GM23338 (cell line): ENCODE measurements at places on chromosomes 3 and 15. TPM values are rescaled to one million over a fixed set of nuclear protein-coding genes. Genes with fewer than 3 reads are reported as not detected.
A peak's percentile ranks its signal among the peaks of the same experiment; 100 is the strongest.

FOXB1 gene
- 3.1 and 4.7 TPM in 2 replicates for total RNA-seq

- no peak for DNase-seq
- peaks cover 40% of the 10 kb centered on the region for H3K4me1 ChIP-seq
- no peaks in the 10 kb centered on the region for H3K27me3 ChIP-seq
- no peak overlapping the region for H3K4me3 ChIP-seq
- peak overlapping the region; percentile 18; the same call in 1 of the 2 replicates for H3K27ac ChIP-seq
- H3K36me3 ChIP-seq, result no peaks in the 10 kb centered on the region
These were observed 63.8 kb downstream of the CHSY1 start for GRCh38 chr15:101187820-101188636.

- DNase-seq, result peak; percentile 59
- H3K4me1 ChIP-seq, result peaks cover 9% of the 10 kb centered on the region
- no peaks in the 10 kb centered on the region for H3K36me3 ChIP-seq
- H3K4me3 ChIP-seq, result peak overlapping the region; percentile 76
These were observed 749 bp downstream of the ITGA11 start for GRCh38 chr15:68431037-68431791.

DNA sequence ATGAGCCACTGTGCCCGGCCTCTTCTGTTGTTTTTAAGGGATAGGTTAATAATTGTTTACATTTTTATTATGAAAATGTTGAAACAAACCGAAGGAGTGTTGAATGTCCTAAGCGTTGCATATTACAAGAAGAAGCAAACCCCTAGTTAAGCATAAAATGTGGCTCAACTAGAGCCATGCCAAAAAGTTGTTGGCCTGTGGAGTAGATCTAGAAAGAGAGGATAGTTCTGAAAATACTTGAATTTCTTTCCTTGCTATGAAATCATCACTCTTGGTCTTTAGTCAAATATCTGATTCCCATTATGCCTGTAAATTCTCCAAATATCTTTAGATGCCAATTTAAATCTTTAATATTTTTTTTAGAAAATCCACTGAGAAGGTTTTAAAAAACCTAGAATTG lies 12.8 kb downstream of the RBP2 start:
- no peaks in the 10 kb centered on the region for H3K4me1 ChIP-seq
- no peak for DNase-seq
- no peaks in the 10 kb centered on the region for H3K36me3 ChIP-seq
- H3K4me3 ChIP-seq, result no peak overlapping the region

DNA sequence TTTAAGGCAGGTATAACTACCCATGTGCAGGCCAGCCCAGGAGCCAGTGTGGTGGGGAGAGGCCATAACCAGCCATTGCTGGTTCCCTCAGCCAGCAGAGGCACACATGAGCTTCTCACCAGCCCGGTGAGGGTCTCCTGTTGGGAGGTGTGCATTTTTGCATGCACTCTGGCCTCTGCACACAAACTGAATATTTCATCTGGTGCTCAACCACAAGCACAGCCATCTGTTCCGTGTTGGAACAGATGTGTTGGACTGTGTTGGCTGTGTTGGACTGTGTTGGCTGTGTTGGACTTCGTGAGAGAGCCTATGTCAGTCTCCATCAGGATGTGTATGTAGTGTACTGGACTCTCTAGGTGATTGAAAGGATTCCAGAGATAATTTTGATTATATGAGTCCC lies 67.2 kb downstream of the RPL39L start:
- H3K4me1 ChIP-seq, result peaks cover 12% of the 10 kb centered on the region; the same call in 1 of the 2 replicates
- H3K36me3 ChIP-seq, result peaks cover 10% of the 10 kb centered on the region
- no peak overlapping the region for H3K27ac ChIP-seq
- no peak overlapping the region for H3K4me3 ChIP-seq
- DNase-seq, result no peak

EFCAB12 gene
- total RNA-seq, result 0.24 and 0.54 TPM in 2 replicates

GRCh38 chr3:69306239-69307185 lies 79.4 kb downstream of the FRMD4B start:
- no peaks in the 10 kb centered on the region for H3K36me3 ChIP-seq
- no peak overlapping the region for H3K27ac ChIP-seq
- peak; percentile 83 for DNase-seq
- H3K4me3 ChIP-seq, result no peak overlapping the region
- H3K4me1 ChIP-seq, result no peaks in the 10 kb centered on the region

PIERCE2 gene
- total RNA-seq, result 3.8 TPM in 1 of 2 replicates, not detected in the other

- DNase-seq, result peak; percentile 41
- no peak overlapping the region for H3K4me3 ChIP-seq
- H3K27me3 ChIP-seq, result no peaks in the 10 kb centered on the region
These were observed 100.2 kb downstream of the C3orf70 start for GRCh38 chr3:185052631-185053030.
